Neural crest cell (in vitro differentiated cells): ENCODE measurements at places on chromosomes 2 and 18.

DNA sequence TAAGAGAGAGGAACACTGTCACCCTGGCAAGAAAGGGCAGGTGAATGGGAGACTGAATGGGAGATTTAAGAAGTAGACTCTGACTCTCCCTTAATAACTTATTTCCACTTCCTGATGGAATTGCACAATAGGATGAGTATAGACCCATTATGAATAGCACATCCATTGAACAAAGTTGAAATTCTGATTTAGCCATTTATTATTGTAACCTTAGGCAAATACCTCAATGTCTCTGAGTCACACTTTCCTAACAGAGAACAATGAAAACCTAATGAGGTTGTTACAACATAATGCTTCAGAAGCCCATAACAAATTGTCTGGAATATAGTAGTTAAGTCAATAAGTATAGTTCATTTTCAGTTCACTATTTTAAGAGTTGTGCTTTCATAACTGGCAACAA, 78.9 kb downstream of the NRXN1 start:
- DNase-seq, result no peak

DNA sequence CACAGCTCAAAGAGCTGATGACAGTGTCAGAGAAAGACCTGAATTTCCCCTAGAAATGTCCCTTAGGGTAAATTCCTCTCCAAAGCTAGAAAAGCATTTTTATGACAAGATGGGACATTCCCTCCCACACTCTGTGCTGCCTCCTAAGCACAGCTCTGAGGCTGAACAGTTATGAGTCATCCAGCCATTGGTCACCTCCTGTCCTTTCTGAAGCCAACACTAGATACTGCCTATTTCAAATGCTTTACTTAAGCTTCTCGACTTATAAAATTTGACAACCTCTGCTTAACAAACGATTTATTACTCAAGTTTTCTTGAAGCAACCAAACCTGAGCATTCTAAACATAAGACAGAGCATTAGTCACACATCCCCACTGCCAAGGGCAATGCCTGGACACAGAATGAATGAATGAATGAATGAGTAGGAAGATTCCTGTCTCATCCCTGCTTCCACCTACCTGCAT, 35.4 kb downstream of the B4GALT6 start:
- no peak for DNase-seq

GRCh38 chr2:147595200-147595599, 249.6 kb upstream of the ACVR2A start:
- DNase-seq, result no peak

DNA sequence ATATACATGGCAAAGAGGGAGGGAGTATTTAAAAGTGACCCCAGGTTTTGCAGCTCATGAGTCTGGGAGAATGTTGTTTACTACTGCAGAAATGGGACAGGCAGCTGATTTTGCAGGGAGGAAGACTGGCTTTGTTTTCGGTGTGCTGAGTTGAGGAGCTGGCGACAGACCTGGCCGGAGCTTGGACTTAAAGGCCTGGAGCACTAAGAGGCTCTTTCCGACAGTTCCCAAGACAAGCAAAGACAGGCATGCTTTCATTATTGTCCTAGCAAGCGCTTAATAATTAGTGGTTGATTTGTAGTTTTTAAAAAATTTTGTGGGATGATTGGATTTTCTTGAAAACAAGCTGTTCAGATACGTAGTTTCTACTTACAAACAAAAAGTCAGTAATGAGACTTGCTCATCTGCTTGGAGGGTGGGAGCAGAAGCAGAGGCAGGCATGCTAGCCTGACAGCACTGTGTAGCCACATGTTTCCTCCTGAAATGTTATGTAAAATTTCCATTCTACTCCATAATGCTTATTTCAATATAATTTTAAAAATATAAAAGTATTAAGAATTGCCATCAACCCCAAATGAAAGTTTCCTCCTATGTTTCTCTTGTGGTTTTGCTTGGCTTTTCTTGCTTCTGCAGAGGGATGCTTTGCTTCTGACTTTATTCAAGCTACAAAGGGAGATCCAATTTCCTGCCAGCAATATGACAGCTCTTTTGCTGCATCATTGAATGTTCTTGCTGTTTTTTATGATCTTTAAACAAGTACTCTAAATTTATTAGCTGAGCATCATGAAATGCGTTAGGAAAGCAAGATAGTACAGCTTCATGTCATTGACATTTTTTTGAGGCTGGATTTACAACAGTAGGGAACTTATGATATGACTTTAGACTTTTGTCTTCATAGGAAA, 75.8 kb downstream of the PHLPP1 start:
- no peak for DNase-seq
